ENCODE measurements at places on chromosomes 3 and 15.
A peak's percentile ranks its signal among the peaks of the same experiment; 100 is the strongest.

DNA sequence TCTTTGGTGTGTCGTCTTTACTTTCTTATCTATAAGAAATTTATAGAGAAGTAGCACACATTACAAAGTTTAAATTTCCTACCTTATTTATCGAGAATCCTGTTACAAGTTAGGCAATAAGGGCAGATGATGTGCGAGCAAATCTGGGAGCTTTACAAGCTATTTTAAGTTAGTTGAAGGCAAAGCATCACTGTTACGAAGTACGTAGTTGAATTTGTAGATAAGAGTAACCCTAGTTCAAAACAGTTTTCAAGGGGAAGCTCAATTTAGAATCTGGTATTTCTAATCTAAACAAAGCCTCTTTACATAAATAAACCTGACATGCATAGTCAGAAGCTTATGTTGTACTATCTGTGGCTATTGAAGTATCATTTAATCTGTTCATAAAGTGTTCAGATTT is 8.4 kb downstream of the KBTBD8 start:
- no peak for DNase-seq

- DNase-seq: no peak
These were observed 27.5 kb downstream of the PLA2G4D start for GRCh38 chr15:42066764-42067415.

- DNase-seq: no peak
These were observed 302.2 kb upstream of the TPM1 start for GRCh38 chr15:62740141-62741004.

GRCh38 chr3:126017362-126017761 is 48.4 kb downstream of the ROPN1B start:
- DNase-seq: no peak

- no peak for DNase-seq
These were observed 66.6 kb upstream of the TBC1D5 start for GRCh38 chr3:17808994-17809393.

DNA sequence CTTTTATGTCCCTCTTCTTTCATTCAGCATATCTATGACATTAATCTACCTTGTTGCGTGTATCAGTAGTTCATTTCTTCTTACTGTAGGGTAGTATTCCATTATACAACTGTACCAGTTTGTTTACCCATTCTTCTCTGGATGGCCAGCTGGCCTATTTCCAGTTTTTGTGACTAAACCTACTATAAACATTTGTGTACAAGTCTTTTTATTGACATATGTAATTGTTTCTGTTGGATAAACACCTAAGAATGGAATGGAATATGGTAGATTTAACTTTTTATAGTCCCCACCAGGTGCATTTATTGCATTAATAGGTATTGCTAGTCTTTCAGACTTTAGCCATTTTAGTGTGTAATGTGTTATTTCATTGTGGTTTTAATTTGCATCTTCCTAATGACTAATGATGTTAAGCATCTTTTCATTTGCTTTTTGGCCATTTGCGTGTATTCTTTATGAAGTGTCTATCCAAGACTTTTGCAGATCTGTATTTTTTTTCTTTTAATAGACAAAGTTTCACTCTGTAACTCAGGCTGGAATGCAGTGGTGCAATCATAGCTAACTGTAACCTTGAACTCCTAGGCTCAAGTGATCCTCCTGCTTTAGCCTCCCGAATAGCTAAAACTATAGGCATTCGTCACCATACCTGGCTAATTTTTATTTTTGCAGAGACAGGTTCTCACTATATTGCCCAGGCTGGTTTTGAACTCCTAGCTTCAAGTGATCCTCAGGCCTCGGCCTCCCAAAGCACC is 41.9 kb upstream of the XRN1 start:
- DNase-seq: no peak

DNA sequence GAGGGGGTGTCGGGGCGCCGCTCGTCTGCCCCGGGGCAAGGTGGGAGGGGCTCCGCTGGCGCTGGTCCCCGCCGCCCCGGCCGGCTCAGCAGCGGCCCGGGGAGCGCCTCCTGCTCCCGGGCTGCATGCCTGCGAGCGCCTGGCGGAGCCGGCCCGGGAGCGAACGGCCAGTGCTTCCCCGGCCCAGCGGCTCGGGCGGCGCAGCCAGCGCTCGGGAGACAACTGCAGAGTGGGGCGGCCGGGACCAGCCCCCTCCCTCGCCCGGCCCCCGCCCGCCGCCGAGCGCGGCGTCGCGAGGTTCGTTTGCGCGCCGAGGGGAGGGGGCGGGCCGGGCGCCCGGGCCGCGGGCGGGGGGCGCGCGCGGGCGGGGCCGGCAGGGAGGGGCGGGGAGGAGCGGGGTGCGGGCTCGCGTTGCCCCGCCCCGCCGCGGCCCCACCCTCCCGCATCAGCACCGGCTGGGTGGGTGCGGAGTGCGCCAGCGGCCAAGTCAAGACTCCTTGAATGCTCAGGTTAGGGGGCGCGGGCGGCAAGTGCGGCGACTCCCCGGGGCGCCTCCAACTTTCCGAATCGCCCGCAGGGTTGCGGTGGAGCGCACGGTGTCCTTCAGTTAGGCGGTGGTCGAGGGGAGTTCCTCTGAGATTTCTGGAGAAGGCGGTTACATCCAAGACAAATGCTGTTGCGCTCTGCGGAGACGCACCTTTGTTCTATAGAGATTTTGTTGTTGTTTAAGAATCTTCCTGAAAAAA is at the start of gene RGMA:
RGMA (minus strand) TSS at position 231 of the 746 bp plus-strand sequence. CDS start 279 bp downstream, outside the sequence.
- DNase-seq: no peak

DNA sequence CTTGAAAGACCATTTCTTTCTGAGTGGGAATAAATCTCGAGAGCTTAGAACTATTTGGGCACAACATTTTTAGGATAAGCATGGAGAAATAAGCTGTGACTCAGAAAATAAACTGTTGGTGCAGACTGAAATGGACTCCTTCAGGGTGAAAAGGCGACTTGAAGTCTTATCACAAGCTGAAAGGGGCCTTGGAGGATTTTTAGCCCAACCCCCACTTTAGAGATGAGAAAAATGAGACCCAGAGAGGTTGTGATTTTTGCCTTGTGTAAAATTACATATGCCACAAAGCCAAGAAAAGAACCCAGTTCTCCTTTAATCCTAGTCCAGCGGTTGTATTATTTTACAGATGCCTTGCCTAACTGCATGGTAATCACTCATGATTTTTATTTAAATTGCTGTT is 1.5 kb downstream of the ATP1B3 start:
- DNase-seq: no peak

- no peak for DNase-seq
These were observed 81.0 kb upstream of the HES1 start for GRCh38 chr3:194054961-194055360.

DNA sequence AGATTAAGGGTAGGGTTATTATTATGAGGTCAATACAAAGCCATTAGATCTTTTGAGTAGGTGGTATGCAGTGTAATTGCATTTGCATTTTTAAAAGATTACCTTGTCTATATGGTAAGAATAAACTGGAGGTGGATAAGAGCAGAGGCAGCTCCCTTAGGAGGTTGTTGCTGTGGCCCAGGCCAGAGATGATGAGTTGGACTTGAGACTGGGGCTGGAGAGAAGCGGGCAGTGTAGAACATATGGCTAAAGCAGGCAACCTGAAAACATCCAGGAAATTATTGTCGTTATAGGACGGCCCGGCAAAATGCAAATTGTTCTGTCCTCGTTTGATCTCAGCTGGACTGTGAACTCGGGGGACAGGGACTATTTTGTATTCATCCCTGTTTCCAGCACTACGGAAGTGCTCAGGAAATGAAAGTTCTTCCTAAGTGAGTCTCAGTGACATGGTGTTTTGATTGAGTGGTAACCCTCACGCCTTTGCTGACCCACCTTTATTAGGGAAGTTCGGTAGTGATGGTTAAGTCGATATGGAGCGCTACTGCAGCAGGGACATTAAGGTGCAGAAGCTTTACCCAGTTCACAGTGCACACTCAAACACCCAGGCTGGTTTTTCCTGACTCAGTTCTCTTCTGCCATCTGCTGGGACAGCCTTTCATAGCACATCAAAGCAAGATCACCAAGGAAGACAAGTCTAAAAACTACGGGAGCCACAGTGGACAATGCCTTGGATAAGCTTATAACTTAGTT is 27.2 kb upstream of the VPS33B start:
- no peak for DNase-seq

DNA sequence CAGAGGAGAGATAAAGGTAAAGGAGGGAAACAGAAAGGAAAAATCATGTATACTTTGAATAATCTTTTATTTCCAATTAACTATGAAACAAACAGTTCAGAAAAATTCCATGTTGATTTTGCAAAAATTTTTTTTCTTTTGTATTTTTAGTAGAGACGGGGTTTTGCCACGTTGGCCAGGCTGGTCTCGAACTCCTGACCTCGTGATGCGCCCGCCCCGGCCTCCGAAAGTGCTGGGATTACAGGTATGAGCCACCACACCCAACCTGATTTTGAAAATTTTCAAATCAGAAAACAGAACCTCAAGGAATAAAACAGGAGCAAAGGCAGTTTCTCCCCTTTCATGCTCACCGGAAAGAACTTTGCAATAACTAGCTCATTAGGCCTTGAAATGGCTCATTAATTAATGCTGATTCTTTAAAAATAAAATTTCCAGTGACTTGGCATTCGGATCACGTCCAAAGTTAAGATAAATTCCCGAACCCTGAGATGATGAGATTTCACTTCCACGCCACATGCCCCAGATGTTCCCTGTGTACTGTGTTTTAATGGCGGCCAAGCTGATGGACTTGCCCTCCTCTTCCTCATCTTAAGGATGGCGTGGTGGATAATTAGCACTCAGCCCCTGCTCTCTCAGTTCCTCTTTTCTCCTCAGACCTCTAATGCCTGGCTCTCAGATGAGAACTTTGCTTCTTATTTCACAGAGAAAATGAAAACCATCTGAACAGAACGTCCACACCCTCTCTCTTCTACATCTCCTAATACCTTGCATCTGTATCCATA is 10.8 kb downstream of the BCL2L10 start:
- no peak for DNase-seq

DNA sequence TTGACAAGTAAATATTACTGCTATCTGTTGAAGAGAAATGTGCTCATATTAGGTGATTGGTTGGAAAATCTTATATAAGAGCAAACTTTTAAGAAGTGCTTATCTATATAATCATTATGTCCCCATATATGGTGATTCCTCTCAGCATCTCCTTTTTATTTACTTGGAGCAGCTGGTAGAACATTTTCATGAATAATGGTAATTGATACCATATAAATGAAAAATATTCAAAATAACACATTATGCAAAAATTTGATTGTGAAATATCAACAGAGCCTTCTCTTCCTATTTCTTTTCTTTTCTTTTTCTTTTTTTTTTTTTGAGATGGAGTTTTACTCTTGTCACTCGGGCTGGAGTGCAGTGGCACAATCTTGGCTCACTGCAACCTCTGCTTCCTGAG is 56.2 kb downstream of the ROBO2 start:
- DNase-seq: no peak

DNA sequence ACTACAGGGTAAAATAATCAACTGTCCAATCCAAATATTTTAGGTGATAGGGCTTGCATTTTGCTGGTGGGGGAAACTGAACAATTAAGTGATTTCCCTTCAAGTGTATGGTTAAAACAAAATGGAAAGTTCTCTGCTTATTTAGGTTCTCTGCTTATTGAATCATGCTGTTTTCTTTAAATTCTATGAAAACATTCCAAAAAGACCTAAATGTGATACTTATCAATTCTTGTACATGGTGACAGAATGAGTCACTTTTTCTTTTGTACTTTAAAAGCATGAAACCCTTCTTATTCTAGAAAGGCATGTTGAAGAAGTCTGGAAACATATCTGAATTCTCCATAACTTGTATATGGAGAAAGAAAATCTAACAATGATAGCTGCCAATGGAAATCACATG is 192.6 kb downstream of the FMN1 start:
- DNase-seq: no peak

DNA sequence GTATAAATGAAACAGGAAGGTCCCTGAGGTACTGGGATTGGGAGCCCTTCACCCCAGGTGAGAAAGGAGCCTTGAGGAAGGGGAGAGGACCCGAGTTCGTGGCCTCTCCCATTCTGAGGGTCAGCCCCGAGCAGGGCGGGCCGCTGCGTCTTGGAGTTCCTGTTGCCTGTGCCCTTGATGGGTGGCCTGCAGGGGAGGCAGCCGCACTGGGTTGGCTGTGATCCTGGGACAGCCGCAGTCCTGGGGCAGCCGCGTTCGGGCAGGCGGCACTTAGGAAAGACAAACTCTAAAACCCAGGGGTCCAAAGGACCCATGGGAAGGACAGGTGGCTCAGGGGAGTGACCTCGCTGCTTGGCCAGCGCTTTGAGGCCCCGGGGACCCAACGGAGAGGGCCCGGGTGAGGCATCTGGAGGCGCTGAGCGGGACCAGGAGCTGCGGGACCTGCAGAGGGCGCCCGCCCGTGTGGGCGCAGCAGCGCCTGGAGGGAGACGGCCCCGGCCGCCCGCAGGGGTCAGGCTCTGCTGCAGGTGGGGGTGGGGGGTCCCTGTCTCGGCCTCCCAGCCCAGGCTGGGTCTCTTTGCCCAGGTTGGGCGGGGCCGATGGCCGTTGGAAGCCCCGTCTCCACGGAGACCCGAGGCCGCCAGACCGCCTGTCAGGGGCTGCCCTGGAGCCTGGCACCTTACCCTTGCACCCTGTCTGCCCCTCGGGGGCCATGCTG is 65.1 kb downstream of the HMCES start:
- DNase-seq: peak; percentile 16

DNA sequence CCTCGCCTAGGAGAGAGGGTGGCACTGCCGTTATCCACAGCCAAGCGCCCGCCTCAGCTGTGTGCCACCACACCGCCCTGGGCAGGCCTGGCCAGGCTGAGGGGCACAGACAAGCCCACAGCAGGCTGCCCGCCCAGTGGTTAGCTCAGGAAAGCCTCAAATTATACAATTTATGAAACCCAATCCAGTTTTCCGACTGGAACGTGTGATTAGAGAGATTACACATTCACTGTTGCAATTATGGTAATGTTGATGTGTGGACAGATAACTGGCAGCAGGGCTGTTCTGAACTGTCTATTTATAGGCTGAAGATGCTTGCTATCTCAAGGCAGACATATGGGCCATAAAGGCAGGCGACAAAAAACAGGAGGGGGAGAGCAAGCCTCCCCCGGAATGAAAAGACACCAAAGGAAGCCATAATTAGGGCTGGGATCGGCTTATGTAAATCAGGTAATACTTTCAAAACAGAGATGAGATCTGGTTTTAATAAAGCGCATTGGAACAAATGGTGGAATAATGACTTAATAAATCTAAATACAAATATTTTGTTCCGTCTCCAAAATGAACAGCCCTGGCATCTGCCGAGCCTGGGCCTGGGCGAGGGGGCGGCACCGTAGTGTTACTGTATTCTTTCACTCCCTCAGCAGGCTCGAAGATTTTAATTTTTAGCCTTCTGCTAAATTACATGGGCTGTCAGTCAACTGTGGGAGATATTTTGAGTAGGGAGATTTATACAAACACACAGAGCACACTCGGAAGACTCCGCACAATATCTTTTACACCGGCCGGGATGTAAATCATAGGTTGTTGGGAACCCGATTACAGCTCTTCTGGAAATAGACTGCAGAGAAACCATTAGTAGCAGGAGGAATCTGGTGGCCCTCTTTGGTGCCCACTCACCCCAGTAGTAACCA is 103.1 kb upstream of the TLE3 start:
- no peak for DNase-seq

GRCh38 chr15:39345176-39345575 is 235.7 kb upstream of the THBS1 start:
- no peak for DNase-seq
